ENCODE measurements at places on chromosomes 4 and X.

GRCh38 chr4:3019145-3019846 lies 55.0 kb downstream of the HTT-AS start:
- no peak for DNase-seq

DNA sequence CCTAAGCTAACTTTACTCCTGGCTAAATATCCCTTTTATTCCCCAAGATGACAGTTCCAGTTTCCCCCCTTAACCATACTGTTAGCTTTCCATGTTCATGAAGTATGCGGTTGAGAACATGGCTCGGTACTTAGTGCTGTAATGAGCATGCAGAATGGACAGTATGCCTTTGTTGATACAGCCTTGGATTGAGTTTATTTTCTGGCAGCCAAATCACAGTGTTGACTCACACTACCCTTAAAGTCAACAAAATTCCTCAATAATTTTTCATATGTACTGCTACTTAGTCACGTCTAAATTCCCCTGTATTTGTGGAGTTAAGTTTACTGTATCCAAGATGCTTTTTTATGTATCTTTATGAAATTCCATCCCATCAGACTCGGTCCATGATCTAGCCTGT lies 1.4 kb upstream of the VEGFC start:
- DNase-seq: no peak

DNA sequence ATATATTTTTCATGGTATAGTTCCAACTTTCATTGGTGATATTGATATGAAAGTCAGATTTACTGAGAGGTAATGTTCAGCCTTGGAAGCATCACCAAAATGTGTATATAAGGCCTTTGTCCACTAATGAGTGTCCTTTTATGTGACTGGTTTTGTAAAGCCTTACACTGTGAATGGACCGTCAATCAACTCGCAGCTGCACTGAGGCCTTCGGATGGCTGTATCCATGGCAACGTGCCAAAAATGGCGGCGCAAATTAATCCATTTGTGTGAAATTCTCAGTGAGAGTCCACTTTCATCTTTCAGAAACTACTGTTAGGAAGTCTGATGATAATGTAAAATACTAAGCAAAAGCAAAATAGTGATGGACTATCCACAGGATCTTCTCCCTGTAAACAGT lies 131.7 kb downstream of the SPCS3 start:
- DNase-seq: no peak

DNA sequence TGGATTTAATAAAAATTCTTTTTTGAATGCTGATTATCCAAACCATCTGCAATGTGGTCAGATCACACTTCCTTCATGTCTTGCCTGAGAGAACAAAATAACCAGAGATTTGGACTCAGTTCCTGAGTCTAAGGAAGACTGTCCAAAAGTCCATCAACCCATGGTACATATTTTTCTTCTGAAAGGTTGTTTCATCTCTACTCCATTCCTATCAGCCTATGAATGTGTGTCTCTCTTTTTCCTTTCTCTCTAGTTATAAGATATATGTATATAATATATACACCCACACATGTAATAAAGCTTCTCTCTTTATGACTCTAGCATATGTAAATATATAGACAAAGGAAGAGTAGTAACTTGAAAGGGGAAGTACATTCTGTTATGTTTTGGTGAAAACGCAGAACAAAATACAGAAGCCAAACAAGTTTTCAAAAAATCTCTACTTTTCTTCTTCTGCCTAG lies 226.9 kb downstream of the ARHGAP24 start:
- DNase-seq: no peak

DNA sequence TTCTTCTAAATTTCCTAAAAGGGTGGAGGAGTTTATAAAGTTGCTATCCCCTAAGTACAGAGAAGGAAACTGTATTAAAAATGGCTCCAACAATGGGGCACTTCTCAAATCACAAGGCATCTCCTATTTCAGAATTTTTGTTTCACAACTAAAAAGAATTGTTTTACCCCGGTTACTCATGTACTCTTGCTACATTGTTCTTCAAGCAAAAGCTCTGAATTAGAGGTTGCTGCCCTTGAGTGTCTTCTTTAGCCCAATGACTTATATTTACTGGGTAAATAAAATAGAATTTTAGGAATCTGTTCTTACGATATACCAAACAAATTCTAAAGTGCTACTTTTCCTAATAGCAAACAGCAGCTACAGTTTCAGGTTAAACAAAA lies 67.5 kb downstream of the PPEF2 start:
- no peak for DNase-seq

DNA sequence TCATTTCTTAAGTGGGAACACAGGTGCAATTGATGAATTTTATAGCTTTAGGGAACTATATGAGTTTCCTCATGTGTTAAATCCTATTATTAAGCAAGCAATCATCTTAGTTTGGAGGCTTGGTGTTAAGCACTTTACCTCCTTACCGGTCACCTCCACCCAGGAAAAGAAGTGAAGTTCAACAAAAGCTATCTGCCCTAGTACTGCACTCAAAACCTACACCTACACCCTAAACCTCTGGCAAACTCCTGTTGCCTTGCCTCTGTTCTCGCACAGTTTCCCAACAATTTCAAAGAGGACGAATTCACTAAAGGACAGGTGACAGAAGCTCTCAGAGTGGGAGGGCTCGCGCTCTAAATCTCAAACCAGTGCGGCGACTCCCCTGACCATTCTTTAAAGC lies 85.7 kb upstream of the TENT5D start:
- no peak for DNase-seq

GRCh38 chr4:120327276-120327675 lies 260.6 kb upstream of the MAD2L1 start:
- no peak for DNase-seq

- DNase-seq: no peak
These were observed 103.8 kb upstream of the PSAPL1 start for GRCh38 chr4:7538518-7538917.

- no peak for DNase-seq
These were observed 35.3 kb upstream of the RPS6KA6 start for GRCh38 chrX:84223261-84223660.

GRCh38 chr4:181821039-181822004 lies 421.9 kb upstream of the TENM3 start:
- DNase-seq: no peak

DNA sequence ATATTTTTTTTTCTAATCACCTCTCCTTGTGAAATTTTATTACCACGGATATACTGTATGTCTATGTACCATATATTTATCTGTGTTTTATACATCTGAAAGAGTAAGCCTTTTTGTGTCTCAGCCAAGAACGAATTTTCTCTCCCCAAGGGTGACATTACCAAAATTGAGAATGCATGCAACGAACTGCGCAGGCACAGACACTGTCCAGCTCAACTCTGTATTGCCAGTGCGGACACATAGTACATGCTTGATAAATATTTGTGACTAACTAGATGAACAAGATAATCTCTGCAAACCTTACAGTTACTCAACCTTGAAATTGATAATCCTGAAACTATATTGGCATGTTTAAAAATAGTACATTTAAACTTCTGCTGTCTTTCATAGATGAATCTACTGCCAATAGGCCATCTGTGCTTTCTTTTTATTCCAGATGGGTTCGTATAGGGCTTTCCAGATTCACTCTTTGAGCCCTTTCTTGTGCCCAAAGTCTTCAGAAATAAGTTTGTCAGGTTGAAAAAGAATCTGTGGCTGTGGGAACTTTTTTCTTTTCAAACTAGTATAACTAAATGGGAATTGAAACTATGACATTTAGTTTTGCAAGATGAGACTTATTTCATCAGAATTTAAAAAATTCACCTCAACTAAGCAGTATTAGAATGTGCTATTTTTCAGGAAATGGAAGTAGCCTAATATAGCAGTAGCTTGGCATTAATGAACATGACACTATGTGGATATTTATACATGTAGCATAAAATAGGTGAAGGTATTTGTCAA lies 38.9 kb downstream of the DTHD1 start:
- DNase-seq: no peak

DNA sequence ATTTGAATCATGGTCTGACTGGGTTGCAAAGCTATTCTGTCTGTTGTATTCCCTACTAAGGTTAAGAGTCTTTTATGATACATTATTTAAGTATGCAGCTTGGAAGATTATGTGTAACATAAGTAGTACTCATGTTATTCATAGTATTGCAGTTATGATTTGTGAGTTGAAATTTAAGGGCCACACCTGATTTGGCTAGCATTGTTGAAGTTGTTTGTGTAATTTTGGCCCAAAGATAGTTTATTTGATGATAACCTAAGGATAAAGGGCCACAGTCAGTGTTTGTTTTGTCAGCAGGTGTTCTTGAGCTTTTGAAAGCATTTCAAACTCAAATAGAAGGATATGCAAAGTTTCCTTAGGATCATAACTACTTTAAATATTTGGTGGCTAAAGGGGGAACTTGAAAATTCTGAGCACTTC lies 38.9 kb downstream of the NUDT9 start:
- no peak for DNase-seq

DNA sequence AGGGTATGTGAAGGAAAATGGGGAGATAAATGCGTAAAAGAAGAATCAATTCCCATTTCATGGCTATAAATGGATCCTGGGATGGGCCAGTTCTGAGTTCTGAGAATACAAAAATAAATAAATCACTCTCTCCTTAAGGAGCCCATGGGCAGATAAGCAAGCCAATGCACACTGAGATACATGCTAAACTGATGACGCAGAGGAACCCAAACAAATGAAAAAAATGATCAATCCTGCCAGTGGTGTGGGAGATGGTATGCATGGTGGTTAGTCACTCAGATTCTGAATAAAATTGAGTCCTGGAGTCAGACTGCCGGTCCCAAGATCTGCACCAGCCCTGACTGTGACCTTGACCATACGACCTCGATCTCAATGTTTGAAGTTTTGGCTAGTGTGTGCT lies 59.7 kb downstream of the NEIL3 start:
- no peak for DNase-seq

- no peak for DNase-seq
These were observed 11.3 kb upstream of the RTL5 start for GRCh38 chrX:72142794-72143608.

GRCh38 chrX:109859651-109860050 lies 126.6 kb upstream of the ACSL4 start:
- no peak for DNase-seq

- no peak for DNase-seq
These were observed 99.5 kb downstream of the FMR1NB start for GRCh38 chrX:148080593-148080992.

DNA sequence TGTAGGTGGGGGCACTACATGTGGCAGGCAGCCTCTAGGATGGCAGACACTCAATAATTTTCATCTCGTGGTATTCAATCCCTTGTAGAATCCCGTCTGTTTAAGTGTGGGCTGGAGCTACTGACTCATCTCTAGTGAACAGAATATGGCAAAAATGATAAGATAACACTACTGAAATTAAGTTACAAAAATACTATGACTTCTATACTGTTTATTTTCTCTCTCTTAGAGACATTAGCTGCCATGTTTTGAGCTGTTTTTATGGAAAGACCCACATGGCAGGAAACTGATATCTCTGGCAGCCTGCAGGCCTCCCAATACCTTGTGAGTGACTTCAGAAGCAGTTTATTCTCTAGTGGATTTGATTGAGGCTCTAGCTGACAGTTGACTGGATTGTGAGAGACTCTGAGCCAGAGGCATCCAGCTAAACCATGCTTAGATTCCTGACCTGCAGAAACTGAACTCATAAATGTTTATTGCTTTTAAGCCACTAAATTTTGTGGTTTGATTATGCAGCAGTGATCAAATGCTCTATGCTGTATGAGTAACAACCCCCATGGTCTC lies 298.8 kb upstream of the CTSO start:
- no peak for DNase-seq

GRCh38 chr4:71635139-71635748 lies 148.6 kb downstream of the GC start:
- no peak for DNase-seq

GRCh38 chr4:121668368-121669162 lies 28.2 kb downstream of the ANXA5 start:
- DNase-seq: no peak

DNA sequence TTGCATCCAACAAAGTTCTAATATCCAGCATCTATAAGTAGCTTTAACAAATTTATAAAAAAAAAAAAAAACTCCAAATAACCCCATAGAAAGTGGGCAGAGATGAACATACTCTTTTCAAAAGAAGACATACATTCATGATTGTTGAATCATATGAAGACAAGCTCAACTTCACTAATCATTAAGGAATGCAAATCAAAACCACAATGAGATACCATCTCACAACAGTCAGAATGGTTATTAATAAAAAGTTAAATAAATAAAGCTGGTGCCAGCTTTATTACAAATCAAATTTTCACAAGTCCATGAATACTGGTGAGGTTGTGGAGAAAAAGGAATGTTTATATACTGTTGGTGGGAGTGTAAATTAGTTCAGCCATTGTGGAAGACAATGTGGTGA lies 592.0 kb downstream of the IQCM start:
- no peak for DNase-seq

DNA sequence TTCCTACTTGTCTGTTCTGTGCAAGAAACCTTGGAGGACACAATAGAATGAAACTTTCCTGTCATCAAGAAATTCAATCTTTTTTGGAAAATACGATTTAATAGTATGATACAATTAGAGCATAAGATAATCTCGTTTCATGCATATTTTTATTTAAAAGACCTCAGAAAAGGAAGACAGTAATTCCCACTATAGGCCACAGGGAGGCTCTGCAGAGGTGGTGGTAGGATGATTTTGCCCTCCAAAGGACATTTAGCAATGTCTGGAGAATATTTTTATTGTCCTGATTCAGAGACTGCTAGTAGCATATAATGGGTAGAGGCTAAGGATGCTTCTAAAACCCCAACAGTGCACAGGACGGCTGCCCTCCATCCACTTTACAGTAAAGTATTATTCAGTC lies 68.7 kb downstream of the PAK3 start:
- DNase-seq: no peak

GRCh38 chr4:10260777-10261176 lies 144.2 kb upstream of the WDR1 start:
- no peak for DNase-seq

DNA sequence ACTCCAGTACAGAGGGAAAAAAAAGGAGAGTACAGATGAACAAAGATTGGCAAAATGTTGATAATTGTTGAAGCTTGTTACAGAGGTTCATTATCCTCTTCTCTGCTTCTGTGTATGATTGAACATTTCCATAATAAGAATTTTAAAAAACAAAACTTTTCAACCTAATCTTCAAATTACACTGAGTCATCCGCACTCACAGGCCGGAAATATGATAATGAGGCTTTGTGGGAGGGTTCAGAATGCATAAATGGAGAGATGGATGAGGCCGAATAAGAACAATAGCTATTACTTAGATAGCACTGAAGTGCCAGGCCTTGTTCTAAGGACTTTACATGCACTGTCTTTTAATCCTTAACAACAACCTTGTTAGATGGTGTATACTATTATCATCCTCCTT lies 4.6 kb upstream of the ERCC6L start:
- no peak for DNase-seq

- DNase-seq: no peak
These were observed 239.3 kb downstream of the C4orf33 start for GRCh38 chr4:129335276-129335675.

DNA sequence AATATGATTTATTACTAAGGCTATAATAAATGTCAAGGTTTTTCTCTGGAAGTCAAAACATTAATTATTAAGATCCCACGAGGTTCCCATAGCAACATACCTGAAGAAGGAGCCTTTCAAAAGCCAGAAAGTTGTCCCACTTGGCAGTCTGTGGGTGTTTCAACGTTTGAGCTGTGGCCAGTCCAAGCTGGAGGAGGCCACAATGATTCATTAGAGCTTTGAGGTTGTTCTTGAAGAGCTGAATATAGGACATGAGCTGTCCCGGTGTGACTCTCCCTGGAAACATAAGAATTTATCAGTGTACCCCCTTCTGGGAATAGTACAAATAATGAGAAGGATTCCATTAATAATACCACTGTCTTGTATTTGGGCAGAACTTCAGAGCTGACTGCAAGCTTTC lies 92.1 kb downstream of the SCFD2 start:
- DNase-seq: no peak
